ENCODE measurements at places on chromosomes 7 and 10.

- DNase-seq, result no peak
Measured at GRCh38 chr7:127997226-127997922, 33.9 kb downstream of the LRRC4 start.

DNA sequence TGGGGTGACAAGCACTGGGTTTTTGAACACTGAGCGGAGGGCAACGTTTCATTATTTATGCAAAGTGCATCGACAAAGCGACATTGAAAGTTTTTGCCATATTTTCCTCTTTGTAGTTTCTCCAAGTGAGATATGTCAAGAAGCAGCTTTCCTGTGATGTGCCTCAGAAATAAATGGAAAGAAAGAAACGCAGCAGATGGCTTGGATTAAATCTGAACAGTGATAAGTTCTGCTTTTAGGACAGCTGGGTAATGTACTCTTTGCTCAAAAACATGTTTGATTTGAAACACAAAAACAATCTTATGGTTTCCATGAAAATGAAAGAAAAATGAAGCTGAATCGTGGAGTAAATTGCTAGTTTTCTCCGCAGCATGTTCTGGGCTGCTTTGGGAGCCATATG is 166.3 kb downstream of the PTPRN2 start:
- DNase-seq, result no peak

DNA sequence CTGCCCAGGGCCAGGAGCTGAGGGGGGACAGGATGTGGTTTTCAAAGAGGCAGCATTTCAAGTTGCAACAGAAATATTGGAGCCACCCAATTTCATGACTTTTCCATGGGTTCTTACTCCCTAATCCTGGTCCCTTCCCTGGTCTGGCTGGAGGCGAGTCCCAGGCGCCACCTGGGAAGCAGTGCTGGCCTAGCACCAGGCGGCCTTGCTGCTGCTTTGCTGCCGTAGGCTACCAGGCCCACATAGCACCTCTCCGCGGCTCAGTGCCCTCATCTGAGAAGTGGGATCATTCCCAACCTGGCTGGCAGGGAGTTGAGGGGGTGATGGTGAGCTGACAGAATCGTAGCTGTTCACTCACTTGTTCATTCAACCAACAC is 33.7 kb downstream of the ZMIZ1 start:
- no peak for DNase-seq

- no peak for DNase-seq
Measured at GRCh38 chr10:93837822-93838221, 56.0 kb upstream of the SLC35G1 start.

Data from activated CD8-positive, alpha-beta memory T cell treated with anti-CD3 and anti-CD28 coated beads for 24 hours (primary cell).